Ovary (tissue), 10 donors: ENCODE measurements at places on chromosomes 13 and 19.

- H3K4me1 ChIP-seq, result no peaks in the 10 kb centered on the region
- H3K27ac ChIP-seq, result no peak overlapping the region
- H3K36me3 ChIP-seq, result no peaks in the 10 kb centered on the region
- no peak for DNase-seq
Measured at GRCh38 chr19:48784527-48784926, 26.3 kb downstream of the BCAT2 start.

DNA sequence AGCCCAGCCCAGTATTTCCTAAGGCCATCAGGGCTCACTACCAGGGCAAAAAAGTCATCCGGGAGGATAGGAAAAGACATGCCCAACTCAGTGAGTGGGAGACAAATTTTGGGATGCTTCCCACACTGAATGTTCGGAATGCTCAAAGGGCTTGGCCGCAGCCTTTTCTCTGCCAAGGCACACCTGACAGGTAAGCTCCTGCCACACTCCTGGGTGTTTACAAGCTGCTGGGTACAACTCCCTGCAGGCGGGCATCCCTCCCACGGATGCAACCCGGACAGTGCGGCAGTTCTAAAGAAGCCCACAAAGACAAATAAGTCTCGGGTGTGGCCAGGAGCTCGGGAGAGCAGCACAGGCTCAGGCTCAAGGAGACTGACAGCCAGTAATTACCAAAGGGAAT is 28.1 kb downstream of the SLC7A1 start:
- H3K36me3 ChIP-seq, result no peaks in the 10 kb centered on the region
- no peak overlapping the region for H3K4me3 ChIP-seq
- no peaks in the 10 kb centered on the region for H3K4me1 ChIP-seq
- no peak for DNase-seq
- H3K27ac ChIP-seq, result no peak overlapping the region

GRCh38 chr19:16394681-16395375 is 70.2 kb downstream of the KLF2 start:
- H3K4me3 ChIP-seq, result no peak overlapping the region
- no peaks in the 10 kb centered on the region for H3K27me3 ChIP-seq
- peaks cover 11% of the 10 kb centered on the region for H3K4me1 ChIP-seq
- no peak overlapping the region for H3K27ac ChIP-seq
- no peaks in the 10 kb centered on the region for H3K36me3 ChIP-seq

- H3K36me3 ChIP-seq, result no peaks in the 10 kb centered on the region
- no peaks in the 10 kb centered on the region for H3K27me3 ChIP-seq
- H3K4me3 ChIP-seq, result no peak overlapping the region
- H3K4me1 ChIP-seq, result peaks cover 4% of the 10 kb centered on the region
Measured at GRCh38 chr19:31296741-31297390, 52.4 kb downstream of the TSHZ3 start.

- no peak overlapping the region for H3K27ac ChIP-seq
- no peaks in the 10 kb centered on the region for H3K27me3 ChIP-seq
- H3K4me1 ChIP-seq, result no peaks in the 10 kb centered on the region
Measured at GRCh38 chr13:47798906-47799305, 202.2 kb downstream of the SUCLA2 start.

GRCh38 chr19:18701250-18701608 is 17.7 kb downstream of the CRTC1 start:
- no peak for DNase-seq
- H3K27me3 ChIP-seq, result no peaks in the 10 kb centered on the region
- no peaks in the 10 kb centered on the region for H3K36me3 ChIP-seq
- peak overlapping the region; percentile 35 for H3K4me3 ChIP-seq
- H3K4me1 ChIP-seq, result peaks cover 7% of the 10 kb centered on the region

DNA sequence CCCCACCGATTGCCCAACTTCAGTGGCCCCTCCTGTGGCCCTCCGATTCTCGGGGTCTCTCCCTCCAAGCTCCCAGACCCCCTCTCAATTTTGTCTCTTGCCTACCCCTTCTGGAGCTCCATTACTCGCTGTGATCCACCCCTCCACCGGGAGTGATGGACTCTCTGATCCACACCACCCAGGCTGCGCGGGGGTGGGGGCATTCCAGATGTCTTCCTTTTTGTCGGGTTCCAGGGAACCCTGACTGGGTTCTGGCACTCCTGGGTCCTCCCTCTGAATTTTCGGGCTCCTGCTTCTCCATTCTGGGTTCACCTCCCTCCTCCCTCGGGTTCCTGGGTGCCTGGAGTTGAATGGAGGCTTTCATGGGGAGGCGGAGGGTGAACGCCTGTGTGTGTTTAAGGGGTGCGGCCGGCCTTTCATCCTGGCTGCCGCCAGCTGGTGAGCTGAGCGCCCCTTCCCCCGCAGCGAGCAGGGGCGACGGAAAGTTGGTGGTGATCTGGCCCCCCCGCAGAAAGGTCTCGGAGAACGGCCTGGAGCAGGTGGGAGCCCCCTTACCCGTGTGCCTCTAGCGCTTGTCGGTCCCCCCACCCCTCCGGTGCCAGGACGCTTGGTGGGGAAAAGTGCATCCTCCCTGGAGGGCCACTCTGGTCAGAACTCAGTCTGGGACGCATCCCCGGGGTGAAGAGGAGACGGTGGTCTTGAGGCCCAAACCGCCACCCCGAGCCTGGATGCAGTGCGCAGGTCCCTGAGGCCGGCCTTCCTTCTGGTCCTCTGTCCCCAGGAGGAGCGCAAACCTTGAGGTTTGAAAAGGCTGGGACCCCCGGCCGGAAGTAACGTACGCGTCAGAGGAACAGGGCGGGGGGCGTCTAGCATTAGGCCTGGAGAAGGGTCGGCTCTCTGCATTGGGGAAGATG is 1.6 kb downstream of the MISP3 start:
- H3K4me1 ChIP-seq, result peaks cover 7% of the 10 kb centered on the region
- H3K36me3 ChIP-seq, result no peaks in the 10 kb centered on the region
- DNase-seq, result no peak
- no peaks in the 10 kb centered on the region for H3K27me3 ChIP-seq

- no peak overlapping the region for H3K27ac ChIP-seq
- H3K4me1 ChIP-seq, result no peaks in the 10 kb centered on the region
- H3K36me3 ChIP-seq, result no peaks in the 10 kb centered on the region
- H3K4me3 ChIP-seq, result no peak overlapping the region
- DNase-seq, result no peak
Measured at GRCh38 chr13:96816874-96817273, 177.4 kb downstream of the OXGR1 start.

- no peaks in the 10 kb centered on the region for H3K27me3 ChIP-seq
- H3K4me3 ChIP-seq, result no peak overlapping the region
- no peaks in the 10 kb centered on the region for H3K36me3 ChIP-seq
- no peak for DNase-seq
- no peaks in the 10 kb centered on the region for H3K4me1 ChIP-seq
- no peak overlapping the region for H3K27ac ChIP-seq
Measured at GRCh38 chr13:98133946-98134345, 8.9 kb upstream of the FARP1 start.

DNA sequence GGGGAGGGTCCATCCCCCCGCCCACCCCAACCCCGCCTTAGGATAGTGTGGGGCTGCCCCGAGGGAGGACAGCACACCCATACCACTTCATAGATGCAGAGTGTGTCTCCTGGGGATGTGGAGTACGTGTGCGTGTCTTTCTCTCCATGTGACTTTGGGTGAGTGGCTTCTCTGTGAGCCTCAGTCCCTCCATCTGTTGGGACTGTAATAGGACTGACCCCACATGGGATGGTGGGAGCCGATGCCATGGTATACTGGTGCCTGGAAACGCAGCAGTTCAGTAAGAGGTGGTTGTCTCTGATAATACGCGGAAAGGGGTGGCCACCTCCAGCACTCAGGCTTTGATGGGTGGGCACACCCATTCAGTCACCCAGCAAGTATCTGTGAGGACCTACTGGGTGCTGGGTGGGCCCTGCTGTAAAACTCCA is 816 bp upstream of the PRKD2 start:
- H3K4me1 ChIP-seq, result peaks cover 5% of the 10 kb centered on the region
- peak overlapping the region; percentile 53 for H3K4me3 ChIP-seq
- no peak for DNase-seq
- H3K27ac ChIP-seq, result peak overlapping the region; percentile 95
- H3K36me3 ChIP-seq, result no peaks in the 10 kb centered on the region

DNA sequence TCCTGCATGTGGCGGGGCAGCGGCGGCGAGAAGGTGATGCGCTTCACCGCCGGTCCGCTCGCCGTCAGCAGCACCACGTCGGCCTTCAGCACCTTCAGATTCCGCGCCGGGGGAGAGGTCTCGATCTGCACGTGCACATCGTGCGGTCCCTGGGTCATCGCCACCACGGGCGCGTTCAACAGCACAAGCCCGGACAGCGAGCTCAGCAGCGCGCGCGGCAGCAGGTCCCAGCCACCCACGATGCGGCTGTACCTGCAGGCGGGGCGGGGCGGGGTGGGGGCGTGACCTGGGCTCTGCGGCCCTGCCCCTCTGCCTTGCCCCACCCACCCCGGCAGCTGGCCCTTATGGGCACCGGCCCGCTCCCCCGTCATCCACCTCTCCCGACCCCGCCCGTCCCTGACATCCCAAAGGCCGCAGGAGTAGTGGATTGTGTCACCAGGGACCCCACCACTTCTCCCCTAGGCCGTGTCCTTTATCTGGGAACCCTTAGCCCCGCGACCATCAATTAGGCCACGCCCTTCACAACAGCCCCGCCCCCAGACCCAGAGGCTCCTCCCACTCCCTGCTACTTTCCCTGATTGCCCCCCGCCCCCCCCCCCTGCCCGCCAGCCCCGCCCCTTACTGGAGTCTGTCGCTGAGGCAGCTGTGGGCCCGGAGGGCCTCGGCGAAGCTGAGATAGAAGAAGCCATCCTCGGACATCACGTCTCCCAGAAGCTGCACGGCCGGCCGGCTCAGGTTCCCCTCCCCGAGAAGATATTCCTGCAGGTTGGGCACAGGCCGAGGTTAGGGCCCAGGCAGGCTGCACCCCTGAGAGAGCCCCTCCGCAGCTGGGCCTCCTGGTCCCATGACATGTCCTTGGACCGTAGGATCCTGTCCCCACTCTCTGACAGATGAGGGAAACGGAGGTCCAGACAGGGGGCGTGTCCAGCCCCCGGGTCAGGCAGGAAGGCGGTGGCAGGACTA is 6.1 kb downstream of the IL4I1 start:
- no peaks in the 10 kb centered on the region for H3K36me3 ChIP-seq
- no peaks in the 10 kb centered on the region for H3K27me3 ChIP-seq
- H3K4me1 ChIP-seq, result peaks cover 6% of the 10 kb centered on the region
- no peak for DNase-seq
- H3K27ac ChIP-seq, result no peak overlapping the region

DNA sequence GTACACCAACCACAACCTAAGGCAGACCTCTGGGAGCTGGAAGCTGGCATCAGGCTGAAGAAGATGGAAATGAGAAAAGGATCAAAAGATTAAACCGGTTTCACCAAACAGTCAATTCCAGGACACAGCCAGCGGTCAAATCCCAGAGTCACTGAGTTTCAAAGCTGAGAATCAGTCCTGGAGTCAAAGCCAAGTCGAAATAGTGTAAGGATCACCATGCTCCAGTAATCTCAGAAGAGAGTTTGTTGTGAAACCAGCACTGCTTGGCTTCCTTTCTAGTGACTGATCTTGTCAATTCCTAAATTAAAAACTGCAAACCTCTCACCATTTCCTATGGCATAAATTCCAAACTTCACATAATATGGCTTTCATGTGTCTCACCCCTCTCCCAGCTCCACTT is 198.8 kb downstream of the GPC6 start:
- no peak overlapping the region for H3K27ac ChIP-seq
- no peak overlapping the region for H3K4me3 ChIP-seq
- DNase-seq, result no peak
